ENCODE measurements at places on chromosomes 5 and 9.
A peak's percentile ranks its signal among the peaks of the same experiment; 100 is the strongest.

- no peak for DNase-seq
These were observed 51.0 kb downstream of the TMEM252 start for GRCh38 chr9:68489646-68490045.

DNA sequence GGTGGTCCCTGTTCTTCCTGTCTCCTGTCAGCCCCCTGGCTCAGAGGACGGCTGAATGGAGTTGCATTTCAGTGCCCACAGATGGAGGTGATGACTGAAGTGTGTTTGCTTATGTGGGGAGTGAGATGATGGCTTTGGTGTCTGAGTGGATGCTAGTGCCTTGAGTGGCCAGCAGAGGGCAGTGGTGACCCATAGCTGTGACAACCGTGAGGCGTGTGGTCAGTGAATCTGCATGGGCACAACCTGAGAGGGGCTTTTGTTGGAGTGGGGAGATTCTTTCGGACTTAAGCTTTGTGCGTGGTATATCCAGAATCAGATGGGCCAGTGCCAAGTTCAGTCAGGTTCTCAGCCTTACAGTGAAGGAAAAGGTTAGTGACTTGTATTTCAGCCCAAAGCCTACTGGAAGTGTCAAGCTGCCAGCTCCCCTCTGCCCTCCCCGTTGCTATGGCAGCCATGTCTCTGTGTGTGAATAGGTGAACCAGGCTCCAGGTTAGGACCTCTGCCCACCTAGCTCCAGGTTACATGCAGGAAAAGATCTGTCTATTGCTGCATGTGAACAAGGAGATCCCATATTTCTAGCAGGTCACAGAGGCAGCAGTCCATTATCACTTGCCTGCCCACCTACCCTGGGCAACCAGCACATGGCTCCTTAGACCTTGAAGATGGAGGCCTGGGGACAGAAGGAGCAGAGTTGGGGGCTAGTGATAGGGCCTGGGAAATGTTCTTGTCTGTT, 14.7 kb upstream of the CXXC5 start:
- DNase-seq = peak; percentile 84

DNA sequence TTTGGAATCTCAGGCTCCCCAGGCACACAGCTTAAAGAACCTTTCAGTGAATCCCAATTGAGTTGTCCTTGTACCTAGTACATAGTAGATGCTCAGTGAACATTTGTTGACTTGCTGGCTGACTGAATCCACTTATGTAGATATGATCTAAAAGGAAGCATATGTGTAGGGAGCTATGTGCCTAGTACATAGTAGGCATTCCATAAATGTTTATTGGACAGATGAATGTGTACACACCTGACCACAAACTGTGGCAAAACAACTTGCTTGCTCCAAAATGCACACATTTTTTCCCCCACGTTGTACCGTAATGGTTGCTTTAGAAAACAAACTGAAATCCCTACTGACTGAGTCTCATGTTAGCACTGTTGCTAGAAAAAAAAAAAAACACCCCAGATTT, 80.2 kb upstream of the IL12B start:
- no peak for DNase-seq

DNA sequence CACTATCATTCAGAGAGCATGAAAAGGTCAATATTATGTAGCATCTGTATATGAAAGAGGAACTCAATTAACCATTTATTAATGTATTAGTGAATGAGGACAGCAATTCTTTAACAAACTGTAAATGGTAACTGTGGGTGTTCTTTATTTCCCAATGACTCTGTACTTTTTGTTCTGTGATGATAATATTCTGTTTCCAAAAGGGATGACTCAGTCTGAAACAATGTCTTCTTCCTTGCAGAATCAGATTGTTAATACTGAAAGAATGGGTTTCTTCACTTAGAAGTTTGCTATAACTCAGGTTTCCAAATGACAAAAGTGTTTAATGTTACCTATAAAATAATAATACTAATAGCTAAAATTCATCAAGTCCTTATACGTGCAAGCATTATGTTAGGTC, 1518.7 kb upstream of the WWC1 start:
- no peak for DNase-seq

GRCh38 chr9:110980261-110980660, 58.0 kb downstream of the LPAR1 start:
- DNase-seq = no peak

- no peak for DNase-seq
These were observed 22.3 kb downstream of the NDUFS6 start for GRCh38 chr5:1823381-1824034.

DNA sequence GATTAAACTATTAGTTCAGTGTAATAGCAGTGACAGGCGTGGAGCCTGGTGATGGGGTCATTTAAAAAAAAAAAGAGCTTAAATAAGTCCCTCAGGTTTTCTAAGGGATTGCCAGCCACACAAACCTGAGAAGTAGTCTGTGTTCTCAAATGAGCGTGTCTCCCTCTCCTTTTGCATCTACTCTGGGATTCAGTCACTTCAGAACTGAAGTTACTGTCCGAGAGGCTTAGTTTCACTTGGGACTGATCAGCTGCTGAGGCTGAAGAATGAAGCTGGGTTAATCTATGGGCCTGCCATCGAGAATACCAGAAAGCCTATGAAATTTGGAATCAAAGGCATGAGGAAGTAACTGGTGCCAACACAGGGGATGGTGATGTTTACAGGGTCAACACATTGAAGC, 310.1 kb downstream of the ADAMTS6 start:
- DNase-seq = no peak

- no peak for DNase-seq
These were observed 54.5 kb upstream of the CTNNA1 start for GRCh38 chr5:138698713-138699112.

DNA sequence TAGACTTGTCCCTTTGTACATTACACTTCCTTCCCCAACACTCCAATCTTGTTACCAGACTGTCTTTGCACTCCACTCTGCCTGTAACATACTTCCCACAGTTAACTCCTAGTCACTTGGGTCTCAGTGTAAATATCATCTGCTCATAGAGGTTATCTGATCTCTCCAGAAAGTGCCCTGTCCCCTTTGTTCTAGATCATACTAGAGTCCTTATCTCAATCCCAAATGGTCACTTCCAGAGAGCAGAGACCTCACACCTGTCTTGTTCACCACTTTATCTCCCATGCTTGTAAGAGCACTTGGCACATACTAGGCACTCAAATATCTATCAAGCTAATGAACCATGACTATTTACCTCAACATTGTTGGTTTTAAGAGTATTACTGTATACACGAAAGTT, 30.4 kb downstream of the SETX start:
- no peak for DNase-seq

- DNase-seq = no peak
These were observed 364.0 kb downstream of the ARHGEF28 start for GRCh38 chr5:73989956-73990355.

GRCh38 chr9:21684831-21685362, 117.5 kb upstream of the MTAP start:
- DNase-seq = no peak

DNA sequence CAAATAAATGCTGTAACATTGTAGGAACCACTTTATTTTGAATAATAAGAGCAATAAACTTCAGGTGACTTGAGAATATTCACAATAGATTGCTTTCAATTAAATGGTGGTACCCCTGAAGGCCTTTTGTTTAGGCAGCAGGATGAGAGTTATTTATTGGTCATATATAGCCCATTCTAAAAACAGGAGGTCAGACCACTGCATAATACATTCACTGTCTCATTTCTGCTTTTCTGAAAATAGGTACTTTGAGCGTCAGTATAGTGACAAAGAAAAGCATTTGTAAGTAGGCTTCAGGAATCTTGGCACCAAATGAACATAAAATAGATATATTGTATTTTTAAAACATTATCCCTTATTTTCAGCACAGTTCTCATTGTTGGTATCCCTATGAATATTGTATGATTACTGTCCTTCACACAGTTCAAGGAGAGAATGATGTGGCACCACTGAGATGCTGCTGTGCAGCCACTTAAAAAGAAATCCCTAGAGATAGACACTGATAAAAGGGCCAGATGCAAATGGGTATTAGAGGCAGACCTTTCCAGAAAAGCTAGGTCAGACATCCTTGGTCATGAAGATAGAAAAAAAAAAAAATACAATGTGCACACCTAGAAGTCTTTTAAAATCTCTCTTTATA, 381.8 kb upstream of the ST8SIA4 start:
- DNase-seq = no peak

DNA sequence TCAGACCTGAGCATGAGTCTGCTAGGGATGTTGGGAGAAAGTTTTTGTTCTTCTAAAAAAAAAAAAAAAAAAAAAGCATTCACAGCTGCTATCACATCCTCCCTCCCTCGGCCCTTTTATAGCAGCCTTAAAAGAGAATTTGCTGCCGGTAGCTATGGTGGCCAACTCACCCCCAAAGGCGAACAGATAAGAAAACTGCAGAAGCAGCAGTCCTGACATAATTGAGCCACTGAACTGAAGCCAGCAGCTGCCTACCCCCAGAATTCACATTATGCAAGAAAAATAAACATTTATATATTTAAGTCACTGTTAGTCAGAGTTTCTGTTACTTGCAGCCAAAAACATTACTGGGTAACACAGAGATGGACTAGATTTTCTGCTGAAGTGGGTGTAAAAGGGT, 124.3 kb upstream of the SMARCA2 start:
- no peak for DNase-seq

DNA sequence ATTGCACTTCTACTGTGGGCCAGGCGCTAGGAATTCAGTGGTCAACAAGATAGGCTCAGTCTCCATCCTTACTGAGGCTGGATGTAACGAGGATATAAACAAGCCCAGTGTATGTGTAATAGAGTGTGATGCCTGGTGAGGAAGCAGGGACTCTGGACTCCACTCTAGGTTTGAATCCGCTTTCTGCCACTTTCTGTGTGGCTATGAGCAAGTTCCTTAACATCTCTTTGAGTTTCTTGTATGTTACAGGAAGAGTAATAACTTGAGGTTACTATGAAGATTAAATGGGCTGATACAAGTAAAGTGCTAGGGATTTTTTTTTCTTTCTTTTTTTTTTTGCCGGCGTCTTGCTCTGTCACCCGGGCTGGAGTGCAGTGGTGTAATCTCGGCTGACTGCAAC, 12.4 kb downstream of the DOCK2 start:
- no peak for DNase-seq

DNA sequence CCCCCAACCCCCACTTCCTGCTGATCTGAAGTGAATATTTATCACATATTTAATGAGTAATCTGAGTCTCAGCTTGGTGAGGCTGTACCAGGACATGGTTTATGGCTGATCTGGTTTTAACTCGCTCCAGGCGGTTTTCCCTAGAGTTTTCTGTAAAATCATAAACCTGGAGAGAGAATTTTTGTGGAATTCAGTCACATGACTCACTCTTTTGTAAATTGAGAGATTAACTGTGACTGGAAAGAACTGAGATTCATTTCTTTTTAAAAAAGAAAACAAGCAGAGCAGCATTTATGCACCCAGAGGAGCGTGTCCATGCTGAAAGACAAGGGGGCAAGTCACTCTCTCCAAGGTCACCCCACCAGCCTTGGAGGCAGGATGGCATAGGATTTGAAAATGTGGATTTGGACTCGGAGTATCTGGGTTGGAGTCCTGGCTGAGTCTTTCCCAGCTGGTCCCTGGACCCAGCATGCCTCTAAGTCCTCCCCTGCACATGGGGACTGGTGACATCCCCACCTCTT, 81.8 kb downstream of the ZNF618 start:
- no peak for DNase-seq
